GM23338 (cell line): ENCODE measurements at places on chromosomes 13 and 19.

DNA sequence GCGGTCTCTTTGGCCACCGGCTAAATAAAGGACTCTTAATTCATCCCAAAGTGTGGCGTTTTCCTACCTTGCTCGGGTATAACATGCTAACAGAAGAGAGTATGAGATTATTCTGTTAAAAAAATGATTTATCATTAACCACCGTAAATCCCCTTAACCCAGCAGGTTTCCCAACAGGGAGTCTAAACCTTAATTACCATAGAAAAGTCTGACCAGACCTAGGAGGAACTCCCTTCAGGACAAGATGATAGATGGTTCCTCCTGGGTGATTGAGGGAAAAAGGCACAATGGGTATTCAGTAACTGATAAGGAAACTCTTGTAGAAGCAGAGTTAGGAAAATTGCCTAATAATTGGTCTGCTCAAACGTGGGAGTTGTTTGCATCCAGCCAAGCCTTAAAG, 193.7 kb downstream of the ZNF737 start:
- DNase-seq = peak; percentile 34

- no peak for DNase-seq
Observed at GRCh38 chr13:67827992-67828391, 597.9 kb upstream of the PCDH9 start.

GRCh38 chr19:17671906-17672305, 16.2 kb downstream of the UNC13A start:
- peak; percentile 87 for DNase-seq

DNA sequence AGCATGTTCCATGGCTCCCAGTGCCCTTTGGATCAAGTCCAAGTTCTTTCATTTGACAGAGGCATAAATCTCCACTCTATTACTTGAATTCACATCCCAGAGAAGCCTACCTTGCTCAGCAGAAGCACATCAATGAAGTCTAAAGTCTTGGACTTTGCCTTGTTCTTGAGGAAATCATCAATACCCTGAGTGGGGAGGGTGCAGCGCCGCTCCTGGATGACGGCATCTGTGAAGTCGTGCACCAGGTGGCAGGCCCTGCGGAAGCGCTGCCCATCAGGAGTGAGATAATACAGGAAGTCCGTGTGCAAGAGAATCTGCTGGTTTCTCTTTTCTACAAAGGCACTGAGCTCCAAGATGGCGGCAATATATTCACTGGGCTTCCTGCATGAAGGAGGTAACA, 10.6 kb downstream of the CYP4F11 start:
- DNase-seq = no peak

GRCh38 chr19:42568006-42568405, 26.7 kb downstream of the CEACAM8 start:
- no peak for DNase-seq

- DNase-seq = peak; percentile 94
Observed at GRCh38 chr19:47225746-47226425, 5.1 kb downstream of the BBC3 start.

DNA sequence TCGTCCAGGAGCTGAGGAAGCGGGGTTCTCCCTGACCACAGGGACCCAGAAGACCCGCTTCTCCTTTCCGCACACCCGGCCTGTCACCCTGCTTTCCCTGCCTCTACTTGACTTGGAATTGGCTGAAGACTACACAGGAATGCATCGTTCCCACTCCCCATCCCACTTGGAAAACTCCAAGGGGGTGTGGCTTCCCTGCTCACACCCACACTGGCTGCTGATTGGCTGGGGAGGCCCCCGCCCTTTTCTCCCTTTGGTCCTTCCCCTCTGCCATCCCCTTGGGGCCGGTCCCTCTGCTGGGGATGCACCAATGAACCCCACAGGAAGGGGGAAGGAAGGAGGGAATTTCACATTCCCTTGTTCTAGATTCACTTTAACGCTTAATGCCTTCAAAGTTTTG, 18.9 kb downstream of the VASP start:
- peak; percentile 97 for DNase-seq

DNA sequence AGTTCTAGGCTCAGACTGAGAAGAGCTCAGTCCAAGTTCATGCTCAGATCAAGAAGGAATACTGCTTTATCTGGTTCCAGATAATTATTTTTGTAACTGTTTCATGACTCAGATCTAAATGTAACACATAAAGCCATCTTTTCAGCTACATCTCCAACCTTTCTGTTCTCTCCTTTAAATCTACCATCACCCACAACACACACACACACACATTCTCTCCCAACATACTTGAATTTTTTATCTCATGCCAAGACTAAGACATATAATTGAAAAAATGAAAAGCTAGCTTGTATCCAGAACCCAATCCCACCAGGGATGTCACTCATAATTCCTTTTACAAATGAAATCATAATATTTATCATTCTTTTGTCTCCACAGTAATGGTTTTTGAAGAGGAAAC, 7.6 kb downstream of the KATNAL1 start:
- DNase-seq = no peak

DNA sequence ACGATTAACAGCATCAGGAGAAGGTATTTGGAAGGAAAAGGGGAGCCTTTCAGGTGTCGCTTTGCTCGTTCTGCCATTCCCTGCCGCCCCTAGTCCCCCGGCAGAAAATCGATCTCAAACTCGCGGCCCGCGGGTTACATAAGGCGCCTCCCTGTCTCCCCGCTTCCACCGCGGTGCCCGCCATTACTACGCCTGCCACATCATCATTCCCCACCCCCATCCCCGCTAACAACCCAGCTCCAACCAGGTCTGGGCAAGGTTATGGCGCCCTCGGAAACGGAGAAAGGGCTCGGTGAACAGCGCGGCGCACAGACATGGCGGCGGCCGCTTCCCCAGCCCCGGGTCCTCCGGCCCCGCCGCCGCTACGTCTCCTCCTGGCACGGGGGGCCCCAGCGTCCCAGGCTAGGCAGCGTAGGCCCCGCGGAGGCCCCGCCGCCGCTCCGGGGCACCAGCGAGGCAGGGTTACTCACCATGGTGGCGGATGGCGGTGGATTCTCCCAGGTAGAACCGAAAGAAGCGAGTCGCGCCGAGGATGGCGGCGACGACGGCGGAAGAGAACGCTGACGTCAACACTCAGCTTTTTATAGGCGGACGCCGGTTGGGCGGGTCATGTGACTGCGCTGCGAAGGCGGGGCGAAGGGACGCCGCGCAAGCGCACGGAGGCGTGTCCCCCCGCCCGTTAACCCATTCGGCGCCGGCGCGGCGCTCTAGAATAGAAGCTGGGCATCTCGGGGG, at the start of gene EEF2:
EEF2 (minus strand) TSS at position 556 of the 735 bp plus-strand sequence; CDS start at position 473, 83 bp downstream.
- DNase-seq = peak; percentile 94

DNA sequence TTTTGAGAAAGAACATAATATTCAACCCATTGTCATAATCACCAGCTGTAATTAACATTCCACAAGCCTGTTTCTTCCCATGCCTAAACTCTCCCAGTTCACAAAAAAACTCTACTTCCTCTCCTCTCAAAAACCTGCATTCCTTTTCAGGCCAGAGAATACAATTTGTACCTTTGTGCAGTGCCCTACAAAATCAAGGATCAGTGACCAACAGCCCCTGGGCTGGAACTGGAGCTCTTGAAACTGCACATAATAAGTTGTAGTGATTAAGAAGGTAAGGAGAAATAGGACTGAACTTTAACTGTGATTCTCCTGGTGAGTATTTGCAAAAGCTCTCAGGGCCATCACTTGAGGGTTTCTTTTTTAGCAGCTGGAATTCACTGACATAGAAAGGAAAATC, 472.7 kb downstream of the RFC3 start:
- no peak for DNase-seq

GRCh38 chr13:73223372-73223781, 164.6 kb downstream of the KLF5 start:
- DNase-seq = no peak

- peak; percentile 69 for DNase-seq
Observed at GRCh38 chr13:25232937-25233515, 54.3 kb downstream of the MTMR6 start.

DNA sequence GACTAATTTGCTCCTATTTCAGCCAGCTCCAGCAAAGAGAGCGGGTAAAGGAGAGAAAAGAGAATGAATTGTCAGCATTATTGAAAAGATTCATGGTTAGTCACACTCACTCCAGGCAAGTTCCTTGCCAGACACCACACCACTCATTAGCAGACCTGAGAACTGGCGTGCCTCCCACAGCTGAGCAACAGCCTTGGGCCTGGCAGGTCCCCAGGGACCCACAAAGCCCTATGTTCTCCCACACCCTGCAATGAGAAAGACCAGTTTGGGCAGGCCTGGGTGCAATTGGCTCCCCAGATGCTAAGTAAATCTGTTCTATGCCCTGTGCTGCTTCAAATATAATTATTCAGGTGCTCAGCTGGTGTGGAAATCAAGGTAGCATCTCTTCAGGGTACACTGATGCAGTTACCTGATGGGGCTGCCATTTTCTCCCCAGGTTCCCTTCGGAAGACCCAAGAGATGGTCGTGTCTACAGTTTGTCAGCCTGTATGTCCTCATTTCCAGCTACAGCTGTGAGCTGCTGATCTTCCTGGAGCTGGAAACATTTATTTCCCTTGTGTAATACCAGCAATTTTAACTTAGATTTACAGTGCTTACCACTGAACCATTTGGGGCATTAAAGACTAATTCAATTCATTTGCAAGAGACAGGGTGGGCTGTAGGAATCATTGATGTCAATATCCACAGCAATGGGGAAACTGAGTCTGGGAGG, 405.0 kb downstream of the COG6 start:
- no peak for DNase-seq

GRCh38 chr19:48568345-48568886, 16.4 kb downstream of the SULT2B1 start:
- DNase-seq = peak; percentile 65

GRCh38 chr19:33646306-33646705, 24.6 kb downstream of the CHST8 start:
- DNase-seq = no peak

- DNase-seq = no peak
Observed at GRCh38 chr19:54431255-54431838, 16.1 kb downstream of the TTYH1 start.

- DNase-seq = no peak
Observed at GRCh38 chr19:51815043-51815442, 20.1 kb downstream of the FPR3 start.

- peak; percentile 73 for DNase-seq
Observed at GRCh38 chr19:50703915-50704796, 15.4 kb downstream of the SHANK1 start.

GRCh38 chr13:24644036-24644435, 36.2 kb upstream of the ATP12A start:
- DNase-seq = no peak

DNA sequence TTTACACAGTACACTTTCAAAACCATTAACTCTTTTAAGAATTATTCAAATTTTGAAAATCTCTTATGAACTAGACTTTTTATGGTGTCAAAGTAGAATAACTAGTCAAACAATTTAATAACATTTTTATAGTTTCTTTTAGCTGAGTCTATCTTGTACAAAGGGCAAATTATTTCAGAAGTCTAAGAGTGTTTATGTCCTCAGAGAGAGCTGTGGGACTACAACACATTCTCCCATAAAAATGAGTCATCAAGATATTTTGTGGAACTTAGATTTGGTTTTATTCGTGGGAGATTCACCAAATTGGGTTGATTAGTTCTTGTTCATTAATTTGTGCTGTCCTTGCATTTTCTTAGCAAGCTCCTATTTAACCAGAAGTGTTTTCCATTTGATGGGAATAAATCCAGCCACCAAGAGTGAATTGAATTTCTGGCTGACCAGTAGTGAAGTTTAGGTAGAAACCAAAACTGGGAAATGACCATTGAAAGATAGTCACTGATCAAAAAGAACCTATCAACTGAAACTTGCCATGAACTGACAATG, 291.0 kb downstream of the DLEU7 start:
- DNase-seq = no peak

- no peak for DNase-seq
Observed at GRCh38 chr19:447816-448560, 12.8 kb downstream of the SHC2 start.

GRCh38 chr13:37899753-37900152, 30.2 kb upstream of the TRPC4 start:
- no peak for DNase-seq

- DNase-seq = no peak
Observed at GRCh38 chr19:50844296-50844935, 10.3 kb upstream of the KLK3 start.

- no peak for DNase-seq
Observed at GRCh38 chr13:92849381-92849780, 377.2 kb upstream of the GPC6 start.

GRCh38 chr13:85864963-85865530, 65.8 kb upstream of the SLITRK6 start:
- peak; percentile 78 for DNase-seq

- DNase-seq = peak; percentile 86
Observed at GRCh38 chr19:48646001-48646721, at the start of gene CA11. CA11 (minus strand) TSS chr19:48646187; CDS start chr19:48645632, 555 bp downstream.

DNA sequence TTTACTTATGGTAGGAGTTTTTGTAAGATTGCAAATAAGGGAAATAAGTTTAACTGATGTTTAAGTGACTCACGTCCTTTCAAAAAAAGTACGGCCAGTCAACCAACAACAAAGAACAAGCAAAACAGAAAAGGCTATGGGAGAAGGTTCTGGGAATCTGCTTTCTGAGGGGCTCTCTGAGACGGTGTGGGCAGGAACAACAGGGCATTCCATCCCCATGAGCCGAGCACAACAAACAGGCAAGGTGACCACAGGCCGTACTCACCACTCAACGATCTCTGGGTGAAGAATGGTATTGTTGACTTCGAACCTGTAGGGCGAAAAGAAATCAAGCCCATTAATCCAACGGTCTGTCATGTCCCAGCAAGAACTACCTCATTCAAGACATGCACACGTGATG, 43.8 kb downstream of the PEPD start:
- no peak for DNase-seq

DNA sequence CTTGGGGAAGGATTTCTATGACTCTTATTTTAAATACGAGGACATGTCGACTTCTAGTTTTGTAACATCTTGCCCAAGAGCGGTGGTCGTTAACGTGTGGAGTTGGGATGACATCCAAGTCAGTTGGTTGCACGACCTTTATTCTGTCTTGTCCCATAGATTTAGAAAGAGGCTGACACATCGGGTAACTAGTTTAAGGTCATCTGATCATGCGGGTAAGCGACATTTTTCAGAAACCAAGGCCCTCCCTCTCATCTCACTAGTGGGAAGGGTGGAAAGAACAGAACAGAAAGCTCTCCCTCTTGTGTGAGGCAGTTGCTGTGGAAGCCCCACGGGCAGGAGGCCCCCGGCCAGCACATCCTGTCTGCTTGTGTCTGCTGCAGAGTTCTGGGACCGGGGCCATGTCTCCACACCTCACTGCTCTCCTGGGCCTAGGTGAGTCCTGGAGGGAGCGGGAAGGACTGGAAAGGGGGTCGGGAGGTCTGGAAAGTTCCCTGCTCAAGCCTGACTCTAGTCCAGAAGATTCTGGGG, at the start of gene LAIR2:
LAIR2 (plus strand) TSS at position 314 of the 531 bp plus-strand sequence; CDS start at position 402, 88 bp downstream.
- no peak for DNase-seq

GRCh38 chr19:28705008-28705407, 507.9 kb downstream of the UQCRFS1 start:
- DNase-seq = peak; percentile 52

GRCh38 chr19:51691584-51692428, 1.3 kb upstream of the SPACA6 start:
- DNase-seq = peak; percentile 37

GRCh38 chr13:23383151-23383550, 50.4 kb downstream of the SACS start:
- DNase-seq = no peak

GRCh38 chr19:45637890-45638667, 1.1 kb downstream of the EML2 start:
- DNase-seq = peak; percentile 63

GRCh38 chr19:51690454-51691073, 2.6 kb upstream of the SPACA6 start:
- DNase-seq = peak; percentile 84
